ENCODE measurements at places on chromosomes 11 and 22.

DNA sequence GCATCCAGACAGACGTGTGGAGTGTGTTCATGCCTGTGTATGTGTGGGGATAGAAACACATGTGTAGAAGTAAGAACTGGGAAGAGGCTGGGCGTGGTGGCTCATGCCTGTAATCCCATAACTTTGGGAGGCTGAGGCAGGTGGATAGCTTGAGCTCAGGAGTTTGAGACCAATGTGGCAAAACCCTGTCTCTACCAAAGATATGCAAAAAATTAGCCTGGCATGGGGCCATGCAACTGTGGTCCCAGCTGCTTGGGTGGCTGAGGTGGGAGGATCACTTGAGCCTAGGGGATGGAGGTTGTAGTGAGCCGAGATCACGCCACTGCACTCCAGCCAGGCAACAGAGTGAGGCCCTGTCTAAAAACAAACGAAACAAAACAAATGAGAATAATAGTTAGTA, 1166.6 kb downstream of the TBC1D22A start:
- no peak for DNase-seq

DNA sequence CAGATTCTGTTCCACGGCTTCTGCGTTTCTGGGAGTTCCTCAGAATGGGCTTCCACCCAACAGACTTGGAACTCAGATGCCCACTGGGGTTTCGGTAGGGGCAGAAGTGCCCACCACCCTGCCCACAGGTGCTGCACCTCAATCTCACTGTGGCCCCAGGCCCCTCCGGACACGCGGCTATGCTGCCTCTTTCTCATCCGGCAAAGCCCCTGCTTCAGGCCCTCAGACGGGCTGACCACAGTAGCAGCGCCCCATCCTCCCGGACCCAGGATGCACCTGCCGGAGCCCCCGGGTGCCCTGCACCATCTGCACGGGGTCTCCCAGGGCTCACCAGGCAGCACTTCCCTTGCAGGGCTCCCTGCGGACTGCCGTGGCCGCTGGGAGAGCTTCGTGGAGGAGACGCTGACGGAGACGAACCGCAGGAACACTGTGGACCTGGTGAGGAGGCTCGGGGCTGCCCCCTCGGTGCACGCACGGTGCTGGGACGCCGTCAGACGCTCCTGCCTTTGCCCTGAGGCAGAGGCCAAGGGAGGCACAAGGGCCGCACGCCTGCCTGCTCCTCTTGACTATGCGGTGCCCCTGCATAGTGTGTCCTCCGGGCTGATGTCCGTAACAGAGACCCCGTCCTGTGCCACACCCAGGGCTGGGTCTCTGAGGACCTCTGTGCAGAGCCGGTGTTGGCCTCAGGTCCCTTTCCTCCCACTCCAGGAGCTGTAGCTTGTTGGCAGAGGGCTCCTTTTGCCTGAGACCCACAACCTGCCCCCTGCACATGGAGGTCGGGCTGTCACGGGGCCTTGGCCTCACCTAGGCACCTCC, 38.6 kb downstream of the SBF1 start:
- DNase-seq: peak; percentile 55

DNA sequence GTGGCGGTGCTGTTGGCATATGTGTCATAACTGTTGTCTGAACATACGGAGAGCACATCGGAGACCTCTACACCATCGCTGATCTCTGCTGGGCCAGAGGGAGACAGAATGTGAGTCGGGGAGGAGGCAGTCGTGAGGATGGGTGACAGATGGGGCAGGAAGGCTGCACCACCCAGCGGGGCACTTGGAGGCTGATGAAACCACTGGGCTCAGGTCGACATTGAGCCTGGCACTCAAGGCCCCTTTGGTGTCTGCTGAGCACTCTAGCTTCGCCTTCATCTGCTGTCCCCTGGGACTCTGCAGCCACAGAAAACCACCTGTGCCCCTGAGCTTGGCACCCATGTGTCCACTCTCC, 2.5 kb upstream of the KLHL35 start:
- DNase-seq: no peak

DNA sequence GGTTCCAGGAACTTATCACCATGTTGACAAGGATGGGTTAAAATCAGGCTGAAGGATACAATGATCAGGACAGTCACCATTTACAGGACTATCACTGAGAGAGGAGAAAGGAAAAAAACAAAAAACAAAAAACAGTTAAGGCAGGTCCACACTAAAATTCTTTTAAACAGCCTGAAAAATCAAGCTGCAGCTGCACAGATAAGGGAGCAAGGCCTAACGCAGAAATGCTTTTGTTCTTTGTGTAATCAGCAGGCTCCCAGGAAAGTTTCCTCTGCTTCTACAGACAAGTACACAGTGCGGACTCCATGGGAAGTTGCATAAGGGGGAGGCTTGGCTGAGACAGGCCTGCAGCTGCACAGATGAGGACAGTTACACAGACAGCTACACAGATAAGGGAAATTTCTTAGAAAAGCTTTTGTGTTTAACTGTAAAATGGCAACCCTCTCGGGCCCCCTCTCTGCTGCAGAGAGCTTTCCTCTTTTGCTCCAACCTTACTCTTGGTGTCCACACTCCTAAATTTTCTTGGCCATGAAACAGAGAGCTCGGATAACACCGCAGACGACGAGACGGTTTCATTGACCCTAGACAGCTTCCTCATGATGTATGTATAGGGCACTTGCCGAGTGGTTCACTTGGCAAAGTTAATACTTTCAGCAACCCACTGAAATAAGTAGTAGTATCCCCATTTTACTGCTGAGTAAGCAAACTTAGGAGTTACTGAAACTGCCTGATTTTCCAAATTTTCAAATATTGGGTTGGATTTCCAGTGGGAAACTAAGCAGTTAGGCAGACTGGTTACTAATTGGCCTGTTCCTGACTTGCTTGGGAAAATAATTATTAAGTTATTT, 45.5 kb downstream of the PIWIL3 start:
- no peak for DNase-seq

DNA sequence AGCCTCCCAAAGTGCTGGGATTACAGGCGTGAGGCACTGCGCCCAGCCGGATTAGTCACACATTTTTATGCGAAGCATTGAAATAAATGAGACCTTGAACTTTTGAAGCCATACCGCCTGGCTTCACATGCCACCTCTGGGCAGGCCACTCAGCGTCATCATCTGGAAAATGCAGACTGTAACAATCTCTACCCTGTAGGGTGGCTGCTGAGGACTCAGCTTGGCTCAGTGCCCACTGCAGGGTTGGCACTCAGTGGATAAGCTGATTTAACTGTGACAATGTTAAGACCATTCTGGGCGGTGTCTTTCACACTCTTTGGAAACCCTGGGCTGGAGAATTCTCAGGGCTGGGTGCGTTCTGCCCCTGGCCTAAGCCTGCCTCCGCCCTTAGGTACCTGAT, 8.5 kb downstream of the SH3BP1 start:
- no peak for DNase-seq

DNA sequence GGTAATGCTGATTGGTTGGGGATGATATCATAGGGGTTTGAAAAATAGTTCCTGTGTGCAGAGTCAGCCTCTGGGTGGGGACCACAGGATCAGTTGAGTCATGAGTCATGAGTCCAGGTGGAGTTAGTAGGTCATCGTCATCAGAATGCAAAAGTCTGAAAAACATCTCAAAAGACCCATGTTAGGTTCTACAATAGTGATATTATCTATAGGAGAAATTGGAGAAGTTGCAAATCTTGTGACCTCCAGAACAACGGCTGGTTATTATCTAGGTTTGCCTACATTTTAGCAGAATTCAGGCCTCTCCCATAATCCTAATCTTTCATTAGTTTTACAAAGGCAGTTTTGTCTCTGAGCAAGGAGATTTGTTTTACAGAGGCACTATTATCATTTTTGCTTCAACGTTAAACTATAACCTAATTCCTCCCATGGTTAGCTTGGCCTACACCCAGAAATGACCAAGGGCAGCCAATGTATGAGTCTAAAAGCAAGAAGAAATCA, 38.9 kb downstream of the MS4A2 start:
- DNase-seq: no peak

- no peak for DNase-seq
Observed at GRCh38 chr22:30574095-30574981, at the start of gene GAL3ST1. Gene GAL3ST1, minus strand, starts transcription at chr22:30574665. Its CDS starts 17,273 bp downstream, at chr22:30557392.

GRCh38 chr22:26570864-26571525, 18.9 kb downstream of the TPST2 start:
- no peak for DNase-seq

GRCh38 chr22:16965560-16965959, 42.5 kb downstream of the GAB4 start:
- DNase-seq: no peak

- no peak for DNase-seq
Observed at GRCh38 chr11:78809931-78810541, 235.4 kb upstream of the NARS2 start.

GRCh38 chr11:11415901-11416300, 62.9 kb upstream of the CSNK2A3 start:
- no peak for DNase-seq

DNA sequence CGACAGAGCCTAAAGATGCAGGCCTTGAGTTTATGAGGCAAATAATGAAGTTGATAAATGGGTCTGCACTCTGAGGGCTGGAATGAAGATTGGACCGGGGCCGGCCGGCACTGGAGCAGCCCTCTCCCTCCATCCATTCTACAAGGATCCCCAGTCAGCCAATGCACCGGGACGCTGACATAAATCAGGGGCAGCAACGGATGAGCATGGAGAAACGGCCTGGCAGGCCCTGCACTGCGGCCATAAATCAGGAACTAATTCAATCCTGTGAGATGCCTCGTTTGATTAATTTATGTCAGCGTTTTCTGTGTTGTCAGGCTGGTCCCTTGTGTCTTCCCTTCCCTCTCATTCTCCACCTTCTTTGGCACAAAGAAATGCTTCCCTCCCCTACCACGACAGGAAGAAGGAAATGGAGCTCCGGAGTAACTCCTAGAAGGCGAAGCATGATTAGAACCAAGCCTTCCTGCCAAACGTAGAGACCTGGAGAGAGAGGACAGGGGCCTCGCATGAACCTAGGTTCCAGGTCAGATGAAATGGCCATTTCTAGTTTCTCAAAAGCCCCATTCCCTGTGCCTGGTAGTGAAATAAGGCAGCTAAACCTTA, 358.4 kb downstream of the OPCML start:
- no peak for DNase-seq

GRCh38 chr11:101915791-101916291, 481 bp downstream of the ANGPTL5 start:
- no peak for DNase-seq

DNA sequence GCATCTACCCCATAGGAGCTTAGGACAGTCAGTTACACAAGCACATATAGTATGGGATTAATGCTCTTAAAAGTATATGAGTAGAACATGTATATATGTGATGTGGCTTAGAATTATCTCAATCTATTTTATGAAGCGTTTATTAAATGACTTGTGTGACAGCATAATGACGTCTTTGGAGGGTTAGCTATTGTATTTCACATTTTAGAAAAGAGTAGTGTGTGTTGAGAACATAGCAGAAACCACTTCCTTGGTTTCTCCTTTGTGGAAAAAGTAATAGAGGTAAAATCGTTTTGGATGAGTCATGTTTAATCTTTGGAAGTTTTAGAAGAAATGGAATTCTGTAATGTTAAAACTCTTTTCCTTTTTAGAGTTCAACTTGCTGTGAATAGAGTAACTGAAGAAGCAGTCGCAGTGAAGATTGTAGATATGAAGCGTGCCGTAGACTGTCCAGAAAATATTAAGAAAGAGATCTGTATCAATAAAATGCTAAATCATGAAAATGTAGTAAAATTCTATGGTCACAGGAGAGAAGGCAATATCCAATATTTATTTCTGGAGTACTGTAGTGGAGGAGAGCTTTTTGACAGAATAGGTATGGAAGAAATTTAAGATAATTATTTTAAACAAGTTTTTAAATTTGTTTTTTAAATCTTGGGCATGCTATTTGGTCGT, 2.4 kb downstream of the CHEK1 start:
- DNase-seq: no peak

DNA sequence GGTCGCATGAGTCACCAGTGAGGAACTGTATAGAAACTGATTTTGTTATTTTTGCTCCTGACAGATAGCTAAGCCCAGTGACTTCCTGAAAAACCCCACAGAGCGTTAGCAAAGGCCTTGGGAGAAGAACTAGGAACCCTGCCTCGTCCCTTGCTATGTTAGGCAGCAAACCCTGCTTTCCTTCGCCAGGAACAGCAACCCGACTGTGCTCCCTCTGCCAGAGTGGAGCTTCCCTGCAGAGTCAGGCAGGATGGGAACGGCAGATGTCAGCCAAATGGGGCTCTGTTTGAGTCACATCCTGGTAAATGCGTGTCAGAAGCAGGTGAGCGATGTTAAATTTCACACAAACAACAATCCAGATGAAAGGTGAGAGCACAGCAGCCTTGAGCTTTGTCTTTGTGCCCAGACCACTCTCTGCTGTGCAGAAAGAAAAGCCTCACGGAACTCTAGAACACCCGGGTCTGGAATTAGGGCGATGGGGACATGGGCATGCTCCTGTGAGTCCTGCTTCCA, 186.6 kb downstream of the ADAMTS15 start:
- DNase-seq: no peak

DNA sequence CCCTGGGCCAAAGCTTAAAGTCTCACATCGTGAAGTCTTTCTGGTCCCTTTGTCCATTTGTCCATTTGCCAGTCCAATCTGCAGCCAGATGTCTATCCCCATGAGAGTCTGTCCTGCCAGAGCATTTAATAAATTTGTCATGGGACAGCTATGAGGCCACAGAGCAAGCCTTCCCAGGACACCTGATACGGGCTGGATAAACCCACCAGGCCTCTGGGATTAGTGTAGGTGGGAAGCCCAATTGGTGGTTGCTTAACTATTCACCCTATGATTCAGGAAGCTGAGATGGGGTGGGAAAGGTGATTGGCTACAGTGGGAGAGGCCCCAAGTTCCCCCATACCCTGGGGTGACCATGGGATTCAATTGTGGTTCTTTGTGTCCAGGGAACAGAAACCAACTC, 39.9 kb downstream of the MYEOV start:
- DNase-seq: peak; percentile 11

Measured in right lobe of liver (tissue), 6 donors.